Endothelial cell (in vitro differentiated cells): ENCODE measurements at places on chromosomes 6 and 20. TPM values are rescaled to one million over a fixed set of nuclear protein-coding genes. Genes with fewer than 3 reads are reported as not detected.
A peak's percentile ranks its signal among the peaks of the same experiment; 100 is the strongest.

DNA sequence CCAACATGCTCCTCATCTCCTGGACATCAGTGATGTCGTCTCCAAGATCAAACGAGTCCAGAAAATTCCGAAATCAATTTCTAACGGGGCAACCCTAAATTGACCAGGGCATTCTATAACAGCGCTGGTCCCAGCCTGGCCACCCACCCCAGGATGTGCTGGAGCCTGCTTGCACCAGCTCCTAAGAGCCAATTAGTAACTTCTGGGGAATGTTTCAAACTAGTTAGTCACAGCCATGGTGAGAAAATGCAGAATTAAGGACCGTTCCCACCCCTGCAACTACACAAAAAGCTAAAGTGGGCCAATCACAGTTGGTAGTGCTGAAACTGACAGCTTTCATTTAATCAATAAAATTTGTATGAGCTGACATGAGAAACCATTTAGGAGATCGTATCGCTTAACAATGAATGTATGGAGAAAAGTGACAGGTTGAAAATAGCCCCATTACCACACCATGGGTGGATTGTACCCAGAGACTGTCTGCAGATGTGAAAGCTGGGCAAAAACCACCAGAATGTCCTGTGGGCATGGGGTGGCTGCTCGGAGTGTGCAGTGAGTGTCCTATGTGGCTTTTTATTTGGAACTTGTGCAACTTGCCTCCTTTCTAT lies 165.7 kb upstream of the AFDN start:
- H3K36me3 ChIP-seq: no peaks in the 10 kb centered on the region
- peaks cover 11% of the 10 kb centered on the region for H3K4me1 ChIP-seq
- H3K27me3 ChIP-seq: peaks cover 7% of the 10 kb centered on the region

The SMIM28 gene
- not detected for total RNA-seq

DNA sequence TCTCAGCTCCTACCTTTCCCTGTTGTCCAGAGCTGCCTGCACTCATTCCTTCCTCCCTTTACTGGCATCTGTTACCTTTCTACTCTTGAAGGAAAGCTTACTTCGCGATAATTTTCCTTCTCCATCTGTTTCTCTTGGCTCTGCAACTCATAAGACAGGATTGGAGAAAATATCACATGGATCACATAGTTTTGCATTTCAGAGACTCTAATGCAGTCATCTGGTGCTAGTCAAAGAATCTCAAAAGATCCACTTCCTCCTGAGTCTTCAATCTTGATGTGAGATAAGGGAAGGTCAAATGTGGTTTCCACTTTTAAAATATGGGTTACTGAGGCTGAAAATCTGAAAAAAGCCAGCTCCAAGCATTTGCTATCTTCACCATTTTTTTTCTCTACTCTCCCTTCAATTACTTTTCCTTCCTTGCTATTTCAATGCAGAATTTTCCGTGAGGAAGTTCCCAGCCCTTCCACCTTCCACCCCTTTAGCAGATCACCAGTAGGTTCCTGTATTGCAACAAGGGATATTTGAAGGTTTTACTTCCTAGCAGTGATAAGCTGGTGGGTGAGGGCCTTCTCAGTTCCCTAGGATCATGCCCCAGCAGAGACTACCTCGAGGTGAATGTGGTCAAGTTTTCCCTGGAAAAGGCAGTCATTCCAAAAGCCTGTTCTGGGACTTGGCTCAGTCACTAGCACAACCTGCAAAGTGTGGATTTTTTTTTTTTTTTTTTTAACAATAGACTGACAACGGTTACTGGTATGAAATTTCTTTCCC lies 62.8 kb upstream of the LRRC1 start:
- no peak overlapping the region for H3K4me3 ChIP-seq
- H3K27ac ChIP-seq: peak overlapping the region; percentile 3
- DNase-seq: no peak

DNA sequence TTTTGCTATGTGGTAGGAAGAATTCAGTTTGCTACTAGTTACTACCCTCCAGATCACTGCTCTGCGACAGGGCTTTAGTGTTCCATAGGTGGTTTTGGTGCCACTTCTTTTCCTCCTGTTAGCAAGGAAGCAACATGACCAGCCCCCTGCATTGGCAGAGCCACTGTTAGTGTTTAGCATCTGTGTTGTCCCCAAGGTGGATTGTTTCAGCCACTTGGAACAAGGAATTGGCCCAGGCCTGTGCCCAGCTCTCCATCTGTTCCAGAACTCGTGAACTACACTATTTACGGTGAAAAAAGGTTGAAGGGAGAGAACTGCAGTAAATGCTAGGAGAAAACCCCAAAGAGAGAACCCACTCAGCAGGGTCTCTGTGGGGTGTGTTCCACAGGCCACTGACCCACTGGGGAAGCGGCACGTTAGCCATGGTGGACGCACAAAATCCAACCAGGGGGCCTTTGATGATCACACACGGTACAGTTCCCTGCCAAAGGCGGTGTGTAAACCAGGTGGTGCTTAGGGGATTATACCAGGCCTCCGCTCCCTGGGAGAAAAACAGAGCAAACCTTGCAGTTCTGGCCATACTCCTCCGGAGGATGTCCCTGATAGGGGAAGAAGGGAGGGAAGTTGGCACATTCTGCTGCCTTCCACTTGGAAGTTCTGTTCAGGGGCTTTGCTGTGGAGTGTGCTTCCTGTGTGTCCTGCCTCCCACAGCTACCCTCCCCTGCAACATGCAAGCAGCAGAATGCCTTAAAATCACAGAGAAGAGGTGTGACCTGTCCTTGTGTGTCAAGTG lies 72.3 kb downstream of the LYRM2 start:
- H3K4me1 ChIP-seq: peaks cover 25% of the 10 kb centered on the region
- no peak for DNase-seq
- peaks cover 16% of the 10 kb centered on the region for H3K36me3 ChIP-seq
- H3K4me3 ChIP-seq: no peak overlapping the region

The RFX6 gene
- not detected for total RNA-seq

DNA sequence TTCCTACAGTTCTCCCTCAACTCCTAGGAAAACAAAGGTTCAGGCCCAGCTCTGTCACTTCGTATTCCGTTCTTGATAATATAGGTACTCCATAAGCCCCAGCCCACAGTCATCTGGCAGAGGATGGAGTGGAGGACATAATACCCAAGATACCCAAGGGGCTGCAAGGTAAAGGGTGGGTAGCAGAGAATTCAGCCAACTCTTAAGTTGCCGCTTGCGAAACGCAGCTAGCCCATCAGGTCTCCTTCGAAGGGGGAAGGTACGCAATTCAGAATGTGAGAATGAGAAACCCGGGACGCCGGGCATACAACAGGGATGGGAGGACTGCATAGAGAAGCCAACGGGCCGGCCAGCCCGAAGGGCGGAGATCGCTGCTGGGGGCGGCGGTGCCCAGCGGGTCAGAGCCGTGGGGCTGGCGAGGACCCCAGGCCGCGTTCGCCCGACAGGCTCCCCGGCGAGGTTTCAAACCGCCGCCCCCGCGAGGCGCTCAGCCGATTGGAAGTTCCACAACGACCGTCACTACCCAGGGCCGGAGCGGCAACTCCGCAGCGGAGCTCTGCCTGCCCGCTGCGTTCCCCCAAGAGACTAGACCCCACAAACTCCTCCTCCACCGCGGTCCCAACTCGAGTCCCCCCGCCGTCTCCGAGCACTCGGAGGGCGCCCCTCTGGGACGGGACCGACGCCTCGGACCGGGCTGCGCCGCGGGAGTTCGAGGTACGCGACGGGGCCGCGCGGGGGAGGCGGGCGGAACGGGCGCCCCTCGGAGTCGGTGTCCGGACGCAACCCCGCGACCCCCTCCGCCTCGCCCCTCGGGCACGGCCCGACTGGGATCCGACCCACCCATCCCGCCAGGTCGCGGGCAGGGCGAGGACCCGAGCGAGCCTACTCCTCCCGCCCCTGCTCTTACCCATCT lies 911 bp downstream of the CDK19 start:
- peaks cover 19% of the 10 kb centered on the region for H3K27me3 ChIP-seq
- peak; percentile 62 for DNase-seq
- peak overlapping the region; percentile 99 for H3K4me3 ChIP-seq
- H3K27ac ChIP-seq: peak overlapping the region; percentile 89
- H3K4me1 ChIP-seq: peaks cover 14% of the 10 kb centered on the region
- H3K36me3 ChIP-seq: peaks cover 3% of the 10 kb centered on the region

DNA sequence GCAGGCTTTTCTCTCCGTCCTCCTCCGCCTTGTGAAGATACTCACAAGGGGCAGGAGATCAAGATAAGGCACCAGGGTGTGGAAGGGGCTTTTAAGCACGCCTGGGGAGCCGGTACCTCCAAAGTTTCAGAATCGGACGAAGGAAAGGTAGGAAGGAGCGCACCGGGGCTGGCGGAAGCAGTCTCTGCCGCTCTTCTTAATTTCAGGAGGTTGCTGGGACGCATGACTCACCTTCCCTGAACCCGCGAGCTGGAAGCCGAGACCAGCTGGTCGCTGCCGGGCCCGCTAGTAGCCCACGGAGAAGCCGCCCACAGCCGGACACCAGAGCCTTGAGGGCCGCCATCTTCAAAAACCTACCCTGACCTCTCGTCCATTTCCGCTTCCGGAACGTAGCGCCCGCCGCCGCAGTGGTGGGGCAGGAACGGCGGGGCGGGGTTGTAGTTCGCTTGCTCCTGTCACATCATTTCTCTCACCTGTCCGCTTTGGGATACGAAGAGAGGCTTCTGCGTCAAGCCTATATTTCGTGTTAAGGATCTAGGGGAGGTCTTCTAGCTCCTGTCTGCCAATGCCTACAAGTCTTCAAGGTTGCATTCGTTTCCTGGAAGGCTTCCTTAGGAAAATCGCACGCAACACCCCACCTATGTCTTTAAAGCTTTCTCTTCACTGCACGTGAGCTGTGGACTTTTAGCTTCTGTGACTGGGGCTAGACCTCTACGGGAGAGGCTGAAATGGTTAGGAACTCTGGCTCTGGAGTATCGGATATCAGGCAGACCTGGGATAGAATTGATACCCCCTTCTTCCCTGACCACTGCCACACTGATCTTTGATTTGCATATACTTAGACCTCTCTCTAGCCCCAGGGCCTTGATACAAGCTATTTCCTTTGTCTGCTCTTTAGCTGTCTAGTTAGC lies at the start of gene MRPS18A:
Gene MRPS18A, minus strand, starts transcription at position 355 of the 911 bp plus-strand sequence. Its CDS starts 12 bp downstream, at position 343.
- peaks cover 20% of the 10 kb centered on the region for H3K4me1 ChIP-seq
- peaks cover 4% of the 10 kb centered on the region for H3K27me3 ChIP-seq
- H3K27ac ChIP-seq: peak within 1 kb of the TSS; percentile 95
- peak within 1 kb of the TSS; percentile 96 for H3K4me3 ChIP-seq

The RIN2 gene
- total RNA-seq: 57.5 TPM

DNA sequence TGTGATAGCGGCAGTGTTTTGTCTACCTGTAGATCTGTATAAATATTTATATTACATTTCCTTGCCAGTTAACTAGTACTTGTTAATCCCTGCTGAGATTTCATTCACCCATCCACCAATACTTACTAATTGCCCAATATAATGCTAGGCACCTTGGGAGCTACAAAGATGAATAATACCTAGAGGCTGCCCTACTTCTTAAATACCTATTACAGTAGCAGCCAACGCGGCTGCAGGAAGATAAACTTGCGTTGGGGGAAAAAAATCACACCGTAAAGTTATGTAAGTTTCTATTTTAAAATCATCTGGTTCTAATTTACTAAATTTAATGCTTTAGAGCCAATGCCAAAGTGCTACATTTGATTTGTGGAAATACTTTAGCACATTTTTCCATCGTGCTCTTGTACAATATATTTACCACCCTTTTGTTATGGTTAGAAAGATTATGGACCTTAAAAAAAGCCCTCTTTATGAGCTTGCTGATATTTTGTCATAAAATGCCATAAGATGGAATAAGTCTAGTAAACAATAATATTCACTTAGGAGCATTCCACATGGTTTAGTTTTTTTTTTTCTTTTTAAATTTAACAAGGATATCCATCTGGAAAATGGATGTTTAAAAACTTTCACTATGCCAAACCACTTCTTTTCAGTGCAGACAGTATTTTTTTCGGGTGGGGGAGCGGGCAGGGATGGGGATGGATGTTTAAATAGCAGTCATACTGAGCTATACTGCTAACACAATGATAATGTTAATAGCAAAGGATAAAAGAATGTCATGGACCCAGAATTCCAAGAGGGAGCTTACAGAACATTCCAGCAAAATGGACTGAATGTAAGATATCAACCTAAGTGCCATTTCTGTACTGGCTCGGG lies 13.2 kb upstream of the NEDD9 start:
- H3K27ac ChIP-seq: no peak overlapping the region
- H3K36me3 ChIP-seq: peaks cover 3% of the 10 kb centered on the region
- no peaks in the 10 kb centered on the region for H3K27me3 ChIP-seq
- no peak overlapping the region for H3K4me3 ChIP-seq
- no peaks in the 10 kb centered on the region for H3K4me1 ChIP-seq
- DNase-seq: no peak

The IL20RA gene
- total RNA-seq: 0.10 TPM

- no peaks in the 10 kb centered on the region for H3K36me3 ChIP-seq
- DNase-seq: no peak
- H3K4me3 ChIP-seq: no peak overlapping the region
- H3K4me1 ChIP-seq: no peaks in the 10 kb centered on the region
Measured at GRCh38 chr6:118216751-118217150, 309.7 kb downstream of the SLC35F1 start.

GRCh38 chr6:130838250-130838860 lies 11.1 kb downstream of the SMLR1 start:
- no peaks in the 10 kb centered on the region for H3K4me1 ChIP-seq
- peaks cover 2% of the 10 kb centered on the region for H3K27me3 ChIP-seq
- peaks cover 5% of the 10 kb centered on the region for H3K36me3 ChIP-seq
- no peak for DNase-seq
- H3K27ac ChIP-seq: no peak overlapping the region

The SRSF6 gene
- total RNA-seq: 157 TPM

- H3K27ac ChIP-seq: no peak overlapping the region
- peaks cover 4% of the 10 kb centered on the region for H3K27me3 ChIP-seq
- no peaks in the 10 kb centered on the region for H3K36me3 ChIP-seq
- H3K4me3 ChIP-seq: no peak overlapping the region
Measured at GRCh38 chr6:168666170-168666569, 225.2 kb downstream of the SMOC2 start.

The RBPJL gene
- not detected for total RNA-seq

The DYNLT2 gene
- total RNA-seq: 0.62 TPM
